Stimulated activated CD8-positive, alpha-beta memory T cell treated with anti-CD3 and anti-CD28 coated beads, Interleukin-7, amount 100 ng/mL, for 1 hour (primary cell): ENCODE measurements at places on chromosomes 2 and 18.

- DNase-seq: no peak
These were observed 130.0 kb downstream of the CPS1 start for GRCh38 chr2:210686401-210686800.

- no peak for DNase-seq
These were observed 98.4 kb downstream of the SCG2 start for GRCh38 chr2:223503746-223504145.

DNA sequence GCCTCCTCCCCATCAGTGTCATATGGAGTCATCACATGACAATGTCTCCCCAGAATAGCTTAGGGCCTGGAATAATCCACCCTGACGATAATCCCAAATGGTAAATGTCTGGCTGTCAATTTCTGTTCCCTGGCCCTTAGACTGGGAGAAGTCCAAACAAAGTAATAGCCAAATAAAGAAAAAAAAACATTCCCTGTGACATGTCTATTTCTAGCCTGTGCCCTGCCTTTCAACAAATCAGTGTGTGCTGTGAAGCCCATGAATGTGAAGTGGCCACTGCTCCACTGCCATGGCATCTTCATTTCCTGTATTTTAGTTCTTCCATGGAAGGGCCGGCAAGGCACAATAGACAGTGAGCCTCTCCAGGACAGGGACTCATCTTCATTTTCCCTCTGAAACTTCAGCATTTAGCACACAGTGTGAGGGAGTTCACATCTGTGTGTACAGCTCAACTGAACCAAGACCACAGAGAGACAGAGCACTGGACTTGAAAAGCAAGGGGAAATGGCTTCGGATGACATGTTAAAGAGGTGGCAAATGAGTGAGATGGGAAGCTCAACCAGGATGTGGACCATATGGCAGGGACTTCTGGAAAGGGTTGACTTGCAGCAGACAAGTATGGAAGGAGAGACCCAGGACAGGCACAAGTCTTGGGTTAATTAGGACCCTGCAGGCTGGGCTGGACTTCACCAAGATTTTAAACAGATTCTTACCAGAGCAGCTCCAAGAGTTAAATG lies 140.0 kb downstream of the ANTXR1 start:
- DNase-seq: no peak

GRCh38 chr2:54348646-54349045 lies 92.6 kb upstream of the TSPYL6 start:
- DNase-seq: no peak

GRCh38 chr2:6369266-6369665 lies 496.4 kb downstream of the CMPK2 start:
- DNase-seq: no peak

DNA sequence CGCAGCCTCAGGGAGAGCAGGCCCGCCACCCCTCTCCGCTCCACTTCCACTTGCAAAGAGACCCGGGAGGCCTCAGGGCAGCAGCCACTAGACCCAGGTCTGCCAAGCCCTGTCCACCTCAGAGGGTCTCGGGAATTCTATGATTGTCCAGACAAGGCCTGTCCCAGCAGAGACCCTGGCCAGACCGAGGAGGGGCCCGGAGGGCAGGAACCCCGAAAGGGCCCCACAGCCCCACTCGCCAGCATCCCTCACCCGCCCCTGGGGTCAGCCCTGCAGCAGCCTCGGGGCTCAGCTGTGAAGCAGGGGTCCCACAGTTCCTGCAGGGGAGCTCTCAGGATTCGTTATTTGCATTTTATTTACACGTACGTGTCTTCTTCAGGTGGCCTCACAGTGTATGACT lies 269.5 kb downstream of the EIPR1 start:
- no peak for DNase-seq

DNA sequence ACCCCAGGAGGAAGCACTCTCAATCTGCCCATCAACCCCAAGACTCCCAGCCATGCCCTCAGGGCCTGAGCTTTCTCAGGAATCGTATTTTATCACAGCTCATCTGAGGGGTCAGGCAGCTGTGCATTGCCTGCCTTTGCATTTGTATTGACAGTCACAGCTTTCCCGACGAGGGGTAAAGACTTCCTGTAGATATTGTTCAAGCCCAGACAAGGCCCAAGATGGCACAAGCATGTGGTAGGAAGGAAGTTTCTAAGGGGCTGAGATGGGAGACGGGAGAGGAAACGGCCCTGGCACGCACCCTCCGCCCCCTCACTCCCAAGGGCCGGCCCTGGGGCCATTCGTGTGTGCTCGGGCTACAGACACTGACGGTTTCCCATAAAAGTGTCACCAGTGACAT lies 34.2 kb upstream of the PRLH start:
- DNase-seq: no peak

DNA sequence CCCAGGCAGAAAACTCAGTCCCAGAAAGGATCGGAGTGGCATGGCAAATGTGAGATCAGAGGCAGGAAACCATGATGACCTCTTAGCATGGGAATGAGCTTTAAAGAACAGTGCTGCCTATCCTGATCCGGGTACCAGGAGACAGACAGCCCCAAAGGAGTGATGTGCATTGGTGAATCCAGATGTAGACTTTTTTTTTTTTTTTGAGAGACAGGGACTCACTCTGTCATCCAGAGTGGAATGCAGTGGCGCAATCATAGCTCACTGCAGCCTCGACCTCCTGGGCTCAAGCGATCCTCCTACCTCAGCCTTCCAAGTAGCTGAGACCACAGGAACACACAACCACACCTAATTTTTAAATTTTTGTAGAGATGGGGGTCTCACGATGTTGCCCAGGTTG lies 122.7 kb downstream of the VAPA start:
- no peak for DNase-seq

- no peak for DNase-seq
These were observed 24.8 kb upstream of the RPE start for GRCh38 chr2:209977386-209978239.

GRCh38 chr18:48599391-48599790 lies 60.6 kb downstream of the CTIF start:
- DNase-seq: no peak

DNA sequence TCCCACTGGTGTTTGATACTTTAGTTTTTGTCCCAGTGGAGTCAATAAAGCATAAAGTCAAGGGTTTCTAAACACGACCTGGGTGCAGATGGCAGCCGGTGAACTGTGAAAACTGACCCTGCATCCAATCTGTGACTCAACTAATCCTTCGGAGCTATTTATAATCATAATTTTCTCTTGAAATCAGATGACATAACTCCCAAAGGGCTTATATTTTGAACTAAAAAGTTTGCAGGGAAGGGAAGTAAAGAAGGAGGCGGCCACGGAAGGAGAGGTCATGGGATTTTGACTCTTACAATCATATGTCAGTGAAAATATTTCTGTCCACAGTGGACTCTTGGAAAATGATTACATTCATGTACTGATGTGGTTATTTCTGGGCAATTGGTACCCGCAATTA lies 178.5 kb downstream of the PDE1A start:
- no peak for DNase-seq

GRCh38 chr2:188345020-188345419 lies 53.3 kb downstream of the GULP1 start:
- DNase-seq: no peak

DNA sequence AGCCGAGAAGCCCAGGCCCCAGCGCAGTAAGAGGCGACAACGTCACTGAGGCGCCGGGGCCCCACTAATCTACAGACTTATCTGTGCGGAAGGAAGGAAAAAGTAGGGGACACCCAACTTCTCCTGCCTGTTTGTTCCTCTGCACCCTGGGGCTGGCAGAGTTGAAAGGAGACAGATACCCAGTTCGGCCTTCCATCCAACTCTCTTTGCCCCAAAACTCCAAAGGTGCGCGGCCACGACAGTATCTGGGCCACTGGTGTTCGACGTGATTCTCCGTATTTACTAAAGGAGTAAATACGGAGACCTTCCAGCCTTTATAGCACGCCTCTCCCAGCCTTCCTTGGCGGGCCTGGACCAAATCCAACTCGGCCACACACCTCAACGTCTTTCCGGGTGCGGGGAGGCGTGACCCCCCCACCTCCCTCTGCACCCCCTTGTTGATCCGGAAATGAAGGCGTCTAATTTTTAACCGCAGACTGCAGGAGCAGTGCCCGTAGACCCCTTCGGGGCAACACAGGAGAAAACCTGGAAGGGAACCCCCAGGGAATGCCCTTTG lies 1.6 kb downstream of the SMAD7 start:
- no peak for DNase-seq

DNA sequence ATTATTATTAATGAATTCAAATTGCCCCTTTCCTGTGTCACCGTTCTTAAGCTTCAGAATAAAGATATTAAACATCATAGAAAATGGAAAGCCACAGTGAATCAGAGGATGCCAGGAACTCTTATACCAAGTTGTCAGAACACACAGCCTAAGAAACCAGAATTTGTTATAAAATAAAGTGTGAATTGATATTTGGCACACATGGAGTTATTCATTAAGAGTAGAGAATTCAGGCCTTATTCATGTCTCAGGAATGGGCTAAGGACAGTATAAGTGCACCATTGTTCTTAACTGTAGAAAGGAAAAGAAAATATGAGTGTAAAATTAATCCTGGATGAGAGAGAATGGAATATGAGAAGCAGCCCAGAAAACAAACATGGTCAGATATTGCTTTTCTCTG lies 86.7 kb upstream of the ATP8B1 start:
- DNase-seq: no peak

DNA sequence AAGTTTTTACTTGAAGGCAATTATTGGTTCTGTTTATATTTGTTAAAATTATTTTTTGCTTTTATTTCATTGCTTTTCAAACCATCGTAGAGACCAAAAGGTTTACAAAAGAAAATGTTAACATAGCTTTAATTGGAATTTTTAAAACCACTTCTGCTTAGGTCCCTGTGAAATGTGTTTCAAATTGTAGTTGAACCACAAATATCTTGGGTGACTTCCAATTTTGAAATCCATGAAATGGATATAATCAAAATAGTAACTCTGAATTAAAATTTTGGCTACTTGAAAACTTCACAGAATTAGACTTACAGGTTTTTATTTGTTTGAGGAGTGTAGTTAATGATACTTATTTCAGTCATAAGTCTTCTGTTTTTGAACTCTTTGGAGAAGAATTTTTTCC lies 3.1 kb upstream of the SPAG16 start:
- DNase-seq: no peak

DNA sequence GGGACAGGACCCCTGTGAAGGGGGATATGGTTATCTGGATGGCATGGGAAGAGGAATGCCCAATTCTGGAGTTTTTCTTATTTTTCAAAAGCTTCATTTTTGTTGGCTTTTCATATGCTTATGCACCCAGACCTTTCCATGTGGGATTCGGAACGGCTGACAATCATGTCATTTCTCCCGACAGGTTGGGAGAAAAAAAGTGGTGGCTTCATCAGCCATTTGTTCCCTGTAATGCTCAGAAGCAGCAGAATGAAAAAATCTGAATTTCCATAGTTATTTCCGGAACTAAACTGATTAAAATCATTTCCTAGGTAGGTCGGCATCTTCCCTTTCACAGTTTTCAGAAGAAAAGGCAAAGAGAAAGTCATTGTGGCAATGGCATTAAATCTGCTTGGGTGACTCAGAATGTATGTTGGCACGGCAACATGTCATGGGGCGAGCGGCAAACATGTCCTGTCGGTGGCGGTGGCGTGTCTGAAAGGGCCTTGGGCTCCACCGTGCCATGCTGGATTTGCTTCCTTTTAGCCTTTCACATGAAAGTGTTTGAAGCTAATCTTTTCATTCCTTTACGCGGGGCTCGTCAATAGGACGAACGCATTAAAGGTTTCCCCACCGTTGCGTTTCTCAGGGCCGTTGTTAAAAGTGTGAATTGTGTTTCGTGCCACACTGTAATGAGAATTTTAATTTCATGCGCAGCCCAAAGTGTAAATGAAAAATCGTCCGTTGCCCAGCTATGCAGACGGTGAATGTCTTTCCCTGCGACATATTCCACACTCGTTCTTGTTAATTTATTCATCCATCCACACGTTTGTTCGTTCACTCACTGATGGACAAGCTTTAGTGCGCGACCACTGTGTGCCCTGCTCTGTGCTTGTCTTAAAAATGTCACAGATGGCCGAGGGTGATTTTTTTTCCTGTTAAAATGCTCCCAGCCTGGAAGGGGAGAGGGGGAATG lies 18.5 kb downstream of the ACKR3 start:
- no peak for DNase-seq

- DNase-seq: no peak
These were observed 2.0 kb downstream of the GMCL1 start for GRCh38 chr2:69831354-69831905.

DNA sequence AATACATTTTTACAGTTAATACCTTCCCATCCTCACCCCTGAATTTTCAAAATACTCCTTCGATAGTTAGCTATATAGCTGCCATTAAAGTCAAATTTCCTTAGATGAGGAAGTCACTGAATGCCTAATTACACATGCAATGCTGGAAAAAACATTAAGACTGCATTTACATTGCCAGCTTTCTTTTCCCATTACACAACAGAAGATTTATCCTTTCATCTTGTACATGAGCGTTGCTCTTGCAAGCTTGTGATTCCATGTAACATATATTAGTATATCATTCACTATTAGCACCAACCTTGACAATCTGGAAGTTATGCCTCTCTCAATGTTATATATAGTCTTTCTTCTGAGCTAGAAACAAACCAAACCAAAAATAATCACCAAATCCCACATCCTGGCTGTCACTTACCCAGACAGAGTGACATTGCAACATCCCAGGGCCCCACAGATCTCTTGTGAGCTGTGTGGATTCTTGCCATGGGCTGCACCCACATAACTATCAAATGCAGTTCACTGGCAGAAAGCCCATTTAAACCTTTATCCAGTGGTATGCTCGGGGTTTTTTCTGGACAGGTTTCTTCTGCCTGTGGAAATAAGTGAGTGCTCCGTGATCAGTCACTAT lies 79.2 kb upstream of the PAPOLG start:
- no peak for DNase-seq

GRCh38 chr2:151299920-151300539 lies 10.6 kb upstream of the NMI start:
- DNase-seq: no peak

DNA sequence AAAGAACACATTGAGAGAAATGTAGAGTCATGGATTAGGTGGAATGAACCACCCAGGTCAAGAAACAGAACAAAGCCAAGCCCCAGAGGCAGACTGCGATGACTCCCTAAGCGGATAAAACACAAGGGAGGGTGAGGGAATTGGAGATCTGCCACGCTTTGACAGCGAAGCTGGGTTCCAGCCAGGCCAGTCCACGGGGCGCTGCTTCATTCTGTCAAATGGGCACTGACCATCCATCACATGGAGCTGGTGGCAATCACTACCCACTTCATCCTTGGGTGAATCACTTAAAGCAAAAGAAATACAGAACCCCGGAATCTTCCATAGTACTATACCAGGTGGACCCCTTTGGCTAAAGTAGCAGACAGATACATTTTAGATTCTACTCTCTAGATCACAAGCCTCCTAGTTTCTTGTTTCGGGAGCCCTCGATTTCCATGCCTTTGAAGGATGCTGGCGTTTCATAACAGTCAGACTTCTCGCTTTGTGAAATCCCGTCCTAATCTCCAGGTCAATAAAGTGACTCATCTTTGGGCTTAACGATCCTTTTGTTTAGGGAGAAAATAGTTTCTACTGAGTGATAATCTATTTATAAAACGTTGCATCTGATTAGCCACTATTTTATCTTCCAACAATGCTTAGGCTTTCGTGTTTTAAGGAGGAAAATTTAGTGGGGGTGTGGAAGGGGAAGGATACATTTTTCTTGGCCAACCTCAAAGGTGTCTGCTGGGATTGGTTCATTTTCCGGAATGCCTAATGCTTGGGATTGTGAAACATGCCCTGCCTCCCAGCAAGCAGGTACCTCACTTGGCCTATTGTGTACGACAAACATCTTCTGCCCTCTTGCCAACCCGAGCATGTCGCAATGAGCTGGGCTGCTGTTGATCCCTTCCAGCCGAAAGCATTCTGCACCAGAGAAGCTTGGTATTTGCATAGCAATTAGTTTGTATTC lies 44.1 kb upstream of the HDAC4 start:
- no peak for DNase-seq

- DNase-seq: no peak
These were observed 937 bp upstream of the LANCL1 start for GRCh38 chr2:210477496-210477895.
